Activated CD8-positive, alpha-beta memory T cell treated with anti-CD3 and anti-CD28 coated beads for 24 hours (primary cell): ENCODE measurements at places on chromosomes 13 and 19.

DNA sequence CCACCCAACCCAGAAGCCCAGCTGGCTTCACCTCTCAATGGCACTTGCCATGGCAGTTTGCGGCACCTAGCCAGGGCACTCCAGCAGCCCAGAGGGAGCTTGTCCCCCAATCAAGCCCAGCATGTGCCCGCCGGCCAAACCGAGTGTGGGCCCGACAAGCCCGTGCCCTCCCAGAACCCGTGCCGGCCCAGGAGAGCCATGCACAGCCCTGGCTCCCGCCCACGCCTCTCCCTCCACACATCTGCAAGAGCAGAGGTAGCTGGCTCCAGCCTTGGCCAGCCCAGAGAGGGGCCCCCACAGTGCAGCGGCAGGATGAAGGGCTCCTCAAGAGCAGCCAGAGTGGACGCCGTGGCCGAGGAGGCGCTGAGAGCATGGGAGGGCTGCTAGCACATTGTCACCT is 2278.0 kb upstream of the PCDH20 start:
- no peak for DNase-seq

DNA sequence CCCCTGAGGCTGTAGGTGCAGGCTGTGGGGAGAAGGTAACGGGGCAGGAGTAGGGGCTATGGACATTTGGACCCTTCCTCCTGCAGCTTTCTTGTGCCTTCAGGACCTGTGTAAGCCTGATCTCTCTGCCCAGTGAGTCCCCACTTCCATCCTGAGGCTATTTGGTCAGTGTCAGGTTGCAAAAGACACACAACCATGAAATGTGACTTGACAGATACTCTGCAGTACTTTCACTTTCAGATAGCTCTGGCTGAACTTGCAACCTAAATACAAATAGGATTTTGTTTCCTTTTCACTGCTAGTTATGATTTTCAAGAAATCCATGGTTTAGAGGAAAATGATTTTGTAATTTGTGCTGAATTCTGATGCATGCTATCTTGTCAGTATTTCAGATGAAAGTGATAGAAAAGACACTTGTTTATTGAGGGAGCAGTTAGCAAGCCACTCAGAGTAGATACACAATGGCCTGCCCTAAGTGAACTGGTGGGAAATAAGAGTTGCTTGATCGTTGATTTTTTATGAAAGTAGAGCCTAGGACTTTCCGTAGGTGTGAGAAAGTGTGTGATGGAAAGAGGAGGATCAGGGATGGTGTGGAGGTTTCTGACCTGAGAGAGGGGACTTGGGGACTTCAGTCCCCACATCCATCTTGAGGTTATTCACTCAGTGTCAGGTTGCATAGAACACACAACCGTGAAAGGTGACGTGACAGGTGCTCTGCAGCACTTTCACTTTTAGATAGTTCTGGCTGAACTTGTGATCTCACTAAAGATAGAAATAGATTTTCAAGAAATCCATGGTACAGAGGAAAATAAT is 18.1 kb upstream of the EID2 start:
- no peak for DNase-seq

DNA sequence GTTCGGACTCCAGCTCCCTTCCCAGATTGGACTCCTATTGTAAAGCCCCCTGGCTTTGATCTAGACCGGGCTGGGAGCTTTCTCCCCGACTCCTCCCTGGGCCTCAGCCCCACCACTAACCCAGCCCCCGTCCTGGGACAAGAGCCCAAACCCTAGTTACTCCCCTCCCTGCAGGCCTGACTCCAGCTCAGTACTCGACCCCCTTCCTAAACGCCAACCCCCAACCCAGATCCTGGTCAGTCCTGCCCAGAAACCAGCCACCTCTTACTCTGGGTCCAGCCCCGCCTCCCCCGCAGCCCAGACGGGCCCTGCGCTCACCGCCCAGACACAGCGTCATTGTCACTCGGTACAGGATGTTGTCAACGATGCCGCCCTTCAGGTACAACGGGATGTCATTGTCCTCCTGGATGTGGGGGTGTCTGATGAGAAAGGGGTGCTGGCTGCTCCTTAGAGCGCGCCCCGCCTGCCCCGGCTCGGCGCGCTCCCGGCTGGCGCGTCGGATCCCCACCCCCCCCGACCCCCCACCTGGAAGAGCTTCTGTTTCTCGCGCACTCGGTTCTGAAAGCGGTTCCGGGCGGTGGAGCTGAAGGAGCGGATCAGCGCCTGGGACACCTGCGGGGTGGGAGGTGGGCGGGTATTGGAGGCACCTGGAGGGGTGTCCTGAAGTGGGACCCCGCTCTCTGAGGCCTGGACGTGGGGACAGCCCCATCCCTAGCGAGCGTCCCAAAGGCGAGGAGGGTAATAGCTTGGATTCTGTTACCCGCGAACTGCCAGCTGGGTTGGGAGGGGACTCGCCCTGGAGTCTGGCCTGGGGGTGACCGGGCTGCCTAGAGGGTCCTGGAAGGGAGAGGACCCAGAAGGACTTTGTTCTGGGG is 866 bp downstream of the COX7A1 start:
- DNase-seq = no peak

DNA sequence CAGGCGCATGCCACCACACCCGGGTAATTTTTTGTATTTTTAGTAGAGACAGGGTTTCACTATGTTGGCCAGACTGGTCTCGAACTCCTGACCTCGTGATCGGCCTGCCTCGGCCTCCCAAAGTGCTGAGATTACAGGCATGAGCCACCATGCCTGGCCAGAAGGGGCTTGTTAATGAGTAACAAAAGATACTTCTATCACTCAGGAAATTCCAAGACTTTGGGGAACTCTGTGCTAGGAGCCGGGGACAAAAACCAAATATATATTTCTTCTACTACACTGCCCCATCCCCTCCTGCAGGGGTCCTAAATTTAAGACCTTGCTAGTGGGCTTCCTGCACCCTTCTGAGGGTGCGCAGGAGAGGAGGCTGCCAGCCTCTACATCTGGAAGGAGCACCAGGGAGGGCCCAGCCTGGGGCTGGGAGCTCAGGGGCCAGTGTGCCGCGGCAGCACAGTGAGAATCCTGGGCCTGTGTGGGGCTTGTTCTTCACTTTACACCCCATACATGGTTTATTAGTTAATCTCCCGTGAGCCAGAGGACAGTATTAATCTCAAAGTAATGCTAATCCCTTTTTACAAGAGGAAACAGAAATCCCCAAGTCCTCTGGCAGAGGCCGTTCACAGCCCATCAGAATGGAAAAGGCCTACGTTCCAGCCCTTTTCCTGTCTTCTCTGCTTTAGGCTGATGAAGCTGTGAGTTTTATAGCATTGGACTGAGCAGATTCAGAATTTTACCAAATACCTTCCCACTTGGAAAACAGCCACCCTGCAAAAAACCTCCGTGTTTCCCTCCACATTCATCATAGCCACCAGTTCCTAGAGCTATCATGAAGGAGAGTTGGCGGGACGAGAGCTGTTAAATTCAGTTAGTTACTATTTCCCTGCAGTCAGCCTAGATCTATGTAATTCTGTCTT is 44.4 kb upstream of the NPAS1 start:
- DNase-seq = no peak

- peak; percentile 51 for DNase-seq
These were observed 11.8 kb downstream of the FXYD5 start for GRCh38 chr19:35166100-35167063.

GRCh38 chr19:913080-913748 is at the start of gene R3HDM4:
Gene R3HDM4 (minus strand): TSS chr19:913219. CDS start chr19:913157, 62 bp downstream.
- DNase-seq = peak; percentile 93

DNA sequence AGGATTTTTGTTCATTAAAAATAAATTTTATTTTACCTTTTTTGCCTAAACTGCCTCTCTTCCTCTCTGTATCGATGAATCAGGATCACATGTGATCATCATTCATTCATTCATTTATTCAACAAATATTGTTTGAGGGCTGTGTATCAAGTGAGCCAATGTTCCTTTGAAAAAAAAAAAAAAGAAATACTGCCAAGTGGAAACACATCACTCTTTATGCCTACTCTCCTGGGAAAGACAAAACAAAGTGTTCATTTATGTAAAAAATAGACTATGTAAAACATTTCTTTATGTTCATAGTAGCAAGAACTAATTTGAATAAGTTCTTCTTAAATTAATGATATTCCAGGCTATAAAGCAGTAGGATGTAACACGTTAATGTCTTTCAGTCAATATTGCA is 233.1 kb downstream of the POSTN start:
- no peak for DNase-seq

GRCh38 chr19:11705474-11705873 is 33.3 kb downstream of the ZNF823 start:
- no peak for DNase-seq

DNA sequence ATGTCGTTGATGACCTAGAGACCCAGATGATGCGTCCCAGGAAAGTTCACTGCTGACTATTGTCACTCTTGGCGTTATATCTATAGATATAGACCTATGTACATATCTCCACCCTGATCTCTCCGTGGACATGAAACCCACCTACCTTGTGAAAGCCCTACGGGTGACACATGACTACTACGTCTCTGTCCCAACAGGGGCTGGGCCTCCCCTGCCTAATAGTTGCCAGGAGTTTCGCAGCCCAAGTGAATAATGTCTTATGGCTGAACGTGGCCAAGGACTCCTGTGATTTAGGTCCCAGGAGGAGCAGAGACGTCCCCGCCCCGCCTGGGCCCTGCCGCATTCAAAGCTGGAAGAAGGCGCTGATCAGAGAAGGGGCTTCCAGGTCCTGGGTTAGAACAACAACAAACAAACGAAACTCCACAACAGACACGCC is 4.9 kb upstream of the POU4F1 start:
- no peak for DNase-seq

DNA sequence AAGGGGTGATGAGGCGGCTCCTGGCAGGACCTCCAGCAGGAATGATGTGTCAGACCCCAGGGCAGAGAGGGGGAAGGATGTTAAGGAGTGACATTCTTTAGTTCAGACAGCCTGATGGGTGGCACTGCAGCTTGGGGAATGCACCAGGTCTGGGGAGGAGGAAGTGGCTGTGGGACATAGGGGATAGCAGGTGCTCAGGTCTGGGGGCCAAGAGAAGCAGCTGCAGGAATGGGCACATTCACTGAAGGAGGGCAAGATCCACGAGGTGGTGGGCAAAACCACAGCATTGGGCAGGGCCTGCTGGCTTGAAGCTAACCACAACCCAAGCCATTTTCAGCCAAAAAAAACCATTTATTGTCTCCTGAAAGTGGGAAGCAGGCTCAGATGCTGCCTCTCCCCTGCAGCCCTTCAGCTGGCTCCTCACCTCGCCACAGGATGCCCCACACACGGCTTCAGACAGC is 26.5 kb downstream of the COMP start:
- no peak for DNase-seq

DNA sequence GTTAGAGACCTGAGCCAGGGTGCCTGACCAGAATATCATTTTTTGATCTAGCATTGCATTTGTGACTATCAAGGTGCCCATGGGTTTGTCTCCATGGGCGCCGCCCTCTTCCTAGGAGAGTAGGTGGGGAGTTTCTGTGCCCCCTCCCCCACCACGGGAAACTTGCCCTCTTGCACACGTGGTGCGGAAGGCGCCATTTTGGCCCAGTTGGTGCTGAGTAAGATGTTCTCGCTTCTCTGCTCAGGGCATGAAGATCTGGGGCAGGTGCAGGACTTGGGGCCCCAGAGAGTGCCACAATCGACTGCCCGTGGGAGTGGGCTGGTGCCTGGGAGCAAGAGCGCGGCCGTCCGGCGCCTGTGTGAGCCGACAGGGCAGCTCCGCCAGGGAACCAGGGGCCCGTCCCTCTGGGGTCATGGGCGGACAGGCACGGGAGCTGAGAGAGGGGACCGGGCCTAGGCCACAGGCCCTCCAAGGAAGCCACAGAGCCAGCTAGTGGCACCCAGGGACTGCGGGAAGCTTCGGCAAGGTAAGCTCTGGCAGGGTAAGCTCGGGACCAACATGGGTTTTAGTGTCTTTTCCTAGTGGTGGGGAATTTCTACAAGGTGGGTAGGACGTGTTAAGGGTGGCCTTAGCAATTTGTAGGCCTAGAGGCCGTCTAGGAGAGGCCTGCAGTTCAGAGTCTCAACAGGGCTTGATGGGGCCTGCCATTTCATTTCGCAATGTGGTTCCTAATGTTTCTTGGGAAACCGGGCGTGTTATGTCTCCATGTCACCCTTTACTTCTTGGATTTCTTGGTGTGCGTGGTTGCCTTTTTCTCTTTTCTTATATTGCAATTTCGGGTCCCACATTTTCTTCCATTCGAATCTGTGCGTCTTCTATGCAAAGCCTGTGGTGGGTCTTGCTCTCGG is 14.5 kb downstream of the SACS start:
- DNase-seq = no peak

DNA sequence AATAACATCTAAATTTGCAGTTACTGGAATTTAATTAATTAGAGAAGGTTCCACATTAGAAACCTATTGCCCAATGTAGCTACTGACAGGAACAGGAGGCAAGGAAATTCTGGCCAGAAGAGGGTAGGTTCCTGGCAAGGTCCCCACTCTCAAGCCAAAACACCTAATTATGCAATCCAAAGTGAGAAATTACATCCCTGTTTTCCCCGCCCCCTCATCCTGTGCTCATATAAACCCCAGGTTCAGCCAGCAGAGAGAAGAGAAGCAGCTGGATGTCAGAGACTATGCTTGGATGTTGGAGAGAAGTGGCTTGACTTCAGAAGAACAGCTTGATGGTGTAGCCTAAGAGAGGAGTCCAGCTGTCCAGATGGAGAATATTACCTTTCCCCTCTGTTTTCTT is 951.3 kb upstream of the PRR20A start:
- no peak for DNase-seq

DNA sequence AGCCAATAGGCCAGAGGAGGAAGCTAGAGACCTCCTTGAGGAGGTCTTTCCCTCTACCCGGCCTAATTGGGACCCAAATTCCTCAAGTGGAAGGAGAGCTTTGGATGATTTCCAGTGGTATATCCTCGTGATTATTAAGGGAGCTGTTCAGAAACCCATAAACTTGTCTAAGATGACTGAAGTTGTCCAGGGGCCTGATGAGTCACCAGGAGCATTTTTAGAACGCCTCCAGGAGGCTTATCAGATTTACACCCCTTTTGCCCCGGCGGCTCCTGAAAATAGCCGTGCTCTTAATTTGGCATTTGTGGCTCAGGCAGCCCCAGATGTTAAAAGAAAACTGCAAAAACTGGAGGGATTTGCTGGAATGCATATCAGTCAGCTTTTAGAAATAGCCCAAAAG is 198.1 kb downstream of the ZNF486 start:
- DNase-seq = no peak

DNA sequence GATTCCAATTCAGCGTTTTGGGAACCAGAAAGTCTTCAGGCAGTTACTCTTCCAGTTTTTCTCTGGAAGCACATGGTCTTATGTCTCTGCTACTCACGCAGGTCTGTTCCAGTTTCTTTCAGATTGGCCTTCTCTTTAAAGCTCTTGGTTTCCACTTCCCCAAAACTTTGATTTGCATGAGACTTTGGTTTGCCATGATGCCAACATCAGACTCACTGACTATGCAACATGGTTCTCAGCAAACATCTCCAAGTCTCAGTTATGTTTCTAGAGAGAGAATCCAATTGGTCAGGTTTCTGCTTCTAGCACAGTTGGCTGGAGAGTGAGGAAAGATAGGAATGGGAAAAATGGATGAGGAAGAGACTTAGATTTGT is 3.1 kb downstream of the AKAP11 start:
- DNase-seq = no peak
